Stimulated activated CD4-positive, alpha-beta T cell treated with anti-CD3 and anti-CD28 coated beads, Interleukin-4, amount 100 ng/mL, for 48 hours (primary cell): ENCODE measurements at places on chromosomes 7 and 10.

DNA sequence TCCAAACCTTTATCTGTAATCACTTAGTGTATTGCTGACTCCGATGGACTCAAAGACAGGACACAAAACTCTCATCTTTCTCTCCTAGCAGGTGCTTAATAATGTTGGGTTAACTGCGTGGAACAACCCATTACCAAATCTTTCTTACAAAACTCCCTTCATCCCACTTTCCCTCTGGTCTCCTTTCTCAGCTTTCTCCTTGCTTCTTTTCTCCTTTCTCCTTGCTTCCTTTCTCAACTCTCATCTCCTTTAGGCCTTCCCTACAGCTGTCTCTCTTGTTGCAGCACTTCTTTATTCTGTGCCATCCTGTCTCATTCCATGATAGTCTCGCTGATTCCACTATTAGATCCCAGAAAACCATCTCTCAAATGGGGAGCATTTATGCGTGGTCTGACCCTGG is 67.5 kb downstream of the TNS3 start:
- DNase-seq: no peak

GRCh38 chr7:105130580-105130979 is 116.6 kb downstream of the KMT2E start:
- no peak for DNase-seq

- DNase-seq: no peak
These were observed 81.7 kb downstream of the KMT2C start for GRCh38 chr7:152354061-152354460.

DNA sequence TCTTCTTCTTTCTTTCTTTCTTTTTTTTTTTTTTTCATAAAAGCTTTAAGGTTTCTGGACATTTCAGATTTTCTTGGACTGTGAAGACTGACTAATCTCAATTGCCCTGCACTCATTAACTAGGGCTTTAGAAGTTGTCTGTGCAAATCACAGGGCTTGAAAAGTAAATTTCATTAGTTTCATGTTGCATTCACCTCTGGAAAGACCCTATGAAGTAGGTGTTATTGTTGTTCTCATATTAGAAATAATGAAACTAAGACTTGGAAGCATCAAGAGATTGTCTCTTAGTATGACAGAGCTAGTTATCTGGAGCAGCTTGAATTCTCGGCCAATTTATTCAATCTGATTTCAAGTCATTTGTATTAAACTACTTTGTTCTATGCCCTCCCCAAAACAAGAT is 28.2 kb upstream of the SEMA3D start:
- DNase-seq: no peak

- DNase-seq: no peak
These were observed 5.2 kb downstream of the DUSP5 start for GRCh38 chr10:110502851-110503301.

- no peak for DNase-seq
These were observed 326.3 kb downstream of the DNAJB6 start for GRCh38 chr7:157662981-157663716.

- DNase-seq: no peak
These were observed 140.4 kb downstream of the PIP4K2A start for GRCh38 chr10:22573820-22574569.

DNA sequence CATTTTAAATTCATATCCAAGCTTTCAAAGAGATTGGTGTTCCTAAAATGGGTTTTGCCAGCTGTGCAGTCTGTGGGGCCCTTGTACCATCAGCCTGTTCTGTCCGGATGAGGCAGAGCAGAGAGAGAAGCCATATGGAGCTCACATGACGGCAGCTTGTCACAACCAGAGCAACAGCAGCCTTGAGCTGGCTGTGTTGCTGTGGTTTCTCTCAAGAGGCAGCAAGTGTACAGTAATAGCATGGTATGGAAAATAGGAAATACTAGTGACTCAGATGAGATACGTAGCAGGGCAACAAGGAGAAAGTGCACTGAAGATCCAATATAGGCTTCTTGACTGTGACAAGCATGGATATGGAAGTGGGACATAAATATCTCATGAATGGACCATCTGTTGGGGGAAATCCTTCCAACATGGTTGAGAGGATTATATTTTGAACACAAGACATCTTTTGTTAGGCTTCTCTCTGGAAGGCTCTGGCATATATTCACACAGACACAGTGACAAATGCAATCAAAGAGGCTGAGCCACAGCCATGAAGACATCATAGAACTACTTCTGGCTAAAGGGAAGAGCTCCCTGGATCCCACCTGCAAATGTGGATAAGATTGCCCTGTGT is 251.0 kb upstream of the TAC1 start:
- DNase-seq: no peak

DNA sequence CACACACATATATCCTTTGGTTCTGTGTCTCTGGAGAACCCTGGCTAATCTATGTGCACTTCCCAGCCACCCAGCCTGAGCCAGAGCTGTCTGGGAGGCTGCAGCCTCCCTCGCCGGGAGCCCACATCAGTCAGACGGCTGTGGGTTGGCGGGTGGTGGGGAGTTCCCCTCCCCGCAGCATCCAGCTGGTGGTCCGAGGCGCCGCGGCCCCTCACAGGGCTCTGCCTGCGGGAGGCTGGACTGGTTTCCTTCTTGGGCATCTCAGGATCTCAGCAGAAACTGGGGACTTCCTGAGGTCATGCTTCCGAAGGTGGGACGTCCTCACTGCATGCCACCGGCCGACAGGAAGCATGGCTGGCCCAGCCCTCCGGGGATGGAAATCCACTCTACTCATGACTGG is 22.0 kb upstream of the PSMG3 start:
- DNase-seq: no peak

GRCh38 chr10:62643606-62644587 is 160.6 kb upstream of the ADO start:
- no peak for DNase-seq

GRCh38 chr10:89537364-89537763 is 2.0 kb upstream of the SLC16A12 start:
- no peak for DNase-seq

- DNase-seq: no peak
These were observed 41.8 kb upstream of the COL1A2 start for GRCh38 chr7:94352887-94353286.

DNA sequence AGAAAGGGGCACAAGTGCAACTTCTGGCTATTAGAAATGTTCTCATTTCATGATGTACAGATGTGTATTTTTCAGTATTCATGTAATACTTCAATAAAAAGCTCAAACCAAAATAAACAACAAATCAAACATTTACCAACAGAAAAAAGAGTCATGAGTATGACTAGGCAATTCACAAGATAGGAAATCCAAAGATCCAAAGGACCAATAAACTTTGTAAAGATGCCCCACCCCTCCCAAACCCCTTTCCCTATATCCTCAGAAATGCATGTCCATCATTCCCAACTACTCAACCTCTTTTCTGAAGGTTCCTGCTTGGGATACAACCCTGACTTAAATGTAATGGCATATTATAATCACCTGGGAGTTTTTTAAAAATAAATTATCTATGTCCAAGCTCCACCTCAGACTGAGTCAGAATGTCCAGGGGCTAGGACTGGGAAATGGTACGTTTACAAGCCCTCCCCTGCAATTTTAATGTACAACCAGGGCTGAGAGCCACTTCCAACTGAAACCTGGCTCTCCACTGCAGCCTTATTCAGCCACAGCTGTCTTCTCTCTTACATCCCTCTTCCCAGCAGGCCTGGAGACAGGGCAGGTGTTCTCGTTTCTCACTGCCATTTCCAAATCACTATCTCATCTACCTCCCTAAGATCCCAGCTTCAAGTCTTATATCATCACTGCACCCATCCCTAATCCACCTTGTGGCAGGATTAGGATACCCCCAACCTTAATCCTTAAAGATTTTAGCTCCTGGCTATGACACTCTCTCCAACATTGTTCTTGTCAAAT is 36.5 kb downstream of the COA1 start:
- DNase-seq: no peak
